ENCODE measurements at places on chromosomes 2 and 18.

DNA sequence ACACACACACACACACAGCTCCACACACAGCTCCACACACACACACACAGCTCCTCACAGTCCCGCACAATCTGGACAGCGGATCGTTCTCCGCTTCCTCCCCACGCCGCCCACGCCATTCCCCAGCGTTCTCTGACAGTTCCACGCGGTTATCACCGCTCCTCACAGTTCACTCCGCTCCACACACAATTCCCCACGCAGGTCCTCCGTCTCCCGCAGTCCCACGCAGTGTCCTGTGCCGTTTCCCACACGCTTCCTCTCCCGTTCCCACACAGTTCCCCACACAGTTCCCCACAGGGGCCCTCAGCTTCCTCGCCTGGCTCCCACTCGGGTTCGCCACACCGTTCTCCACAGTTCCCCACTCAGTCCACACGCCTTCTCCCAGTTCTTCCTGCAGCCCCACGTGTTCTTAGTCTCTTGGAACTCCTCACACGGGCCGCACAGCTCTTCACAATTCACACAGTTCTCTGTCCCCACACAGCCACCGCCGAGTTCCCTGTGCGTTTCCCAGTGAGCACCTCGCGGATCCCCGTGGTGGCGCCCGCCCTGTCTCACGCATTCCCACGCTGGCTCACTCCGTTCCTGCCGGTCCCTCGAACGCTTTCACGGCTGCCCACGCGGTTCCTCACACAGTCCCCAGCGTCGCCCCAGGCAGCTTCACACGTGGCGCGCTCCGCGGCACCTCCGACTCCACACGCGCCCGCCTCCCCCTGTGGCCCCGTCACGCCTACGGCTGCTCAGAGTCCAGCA lies 38.4 kb downstream of the KIF1A start:
- H3K4me3 ChIP-seq: no peak overlapping the region
- no peak for DNase-seq
- H3K27ac ChIP-seq: no peak overlapping the region
- H3K4me1 ChIP-seq: no peaks in the 10 kb centered on the region
- H3K36me3 ChIP-seq: no peaks in the 10 kb centered on the region

GRCh38 chr2:97951155-97951680 lies 44.5 kb downstream of the TMEM131 start:
- no peaks in the 10 kb centered on the region for H3K27me3 ChIP-seq
- H3K4me3 ChIP-seq: no peak overlapping the region
- H3K27ac ChIP-seq: no peak overlapping the region
- peaks cover 10% of the 10 kb centered on the region for H3K4me1 ChIP-seq

GRCh38 chr18:72867746-72868584 lies at the start of gene NETO1:
Gene NETO1 (minus strand): TSS chr18:72867987. CDS start chr18:72867291, 696 bp downstream.
- no peaks in the 10 kb centered on the region for H3K36me3 ChIP-seq
- DNase-seq: no peak
- H3K4me3 ChIP-seq: no peak within 1 kb of the TSS
- no peaks in the 10 kb centered on the region for H3K4me1 ChIP-seq

DNA sequence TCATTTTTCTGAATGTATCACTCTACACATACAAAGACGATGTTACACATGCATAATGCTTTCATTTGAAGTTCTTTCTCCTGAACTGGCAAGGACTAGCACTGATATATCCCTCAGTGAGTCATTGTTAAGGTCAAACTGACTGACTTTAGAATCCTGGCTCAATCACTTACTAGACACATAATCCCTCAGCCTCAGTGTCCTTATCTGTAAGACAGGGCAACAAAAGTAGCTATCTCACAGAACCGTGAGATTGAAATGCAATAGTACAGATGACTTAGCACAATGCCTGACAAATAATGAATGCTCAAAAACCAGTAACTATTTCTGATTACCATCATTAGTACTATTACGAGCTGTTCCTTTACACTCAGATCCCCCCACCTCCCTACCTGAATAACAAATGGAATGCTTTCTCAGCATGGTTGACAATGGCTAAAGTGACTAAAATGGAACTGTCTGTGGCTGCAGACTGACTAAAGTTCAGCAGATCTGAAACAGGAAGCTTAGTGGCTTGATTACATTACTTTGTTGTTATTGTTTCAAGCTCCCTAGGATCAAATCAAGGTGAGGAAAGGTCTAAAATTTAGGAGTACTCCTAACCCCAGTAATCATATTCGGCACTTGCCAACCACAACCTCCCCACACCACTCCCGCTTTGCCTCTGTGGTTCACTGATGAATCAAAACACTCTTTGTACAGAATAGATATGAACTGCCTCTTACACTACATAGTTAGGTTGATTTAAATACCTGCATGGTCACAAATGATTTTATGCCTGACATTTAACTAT lies 35.8 kb upstream of the CACNB4 start:
- DNase-seq: no peak
- H3K4me1 ChIP-seq: no peaks in the 10 kb centered on the region
- no peak overlapping the region for H3K27ac ChIP-seq
- no peak overlapping the region for H3K4me3 ChIP-seq

GRCh38 chr2:105732101-105732500 lies 12.6 kb upstream of the NCK2 start:
- H3K4me1 ChIP-seq: peaks cover 28% of the 10 kb centered on the region
- no peak overlapping the region for H3K27ac ChIP-seq
- no peak overlapping the region for H3K4me3 ChIP-seq
- H3K27me3 ChIP-seq: no peaks in the 10 kb centered on the region

- H3K4me3 ChIP-seq: no peak overlapping the region
- no peaks in the 10 kb centered on the region for H3K4me1 ChIP-seq
- H3K36me3 ChIP-seq: peaks cover 36% of the 10 kb centered on the region
- no peak overlapping the region for H3K27ac ChIP-seq
- H3K27me3 ChIP-seq: no peaks in the 10 kb centered on the region
- DNase-seq: no peak
Observed at GRCh38 chr2:151695778-151696177, 38.5 kb downstream of the NEB start.
